Left colon (tissue), 2 donors: ENCODE measurements at places on chromosomes 1 and 21. TPM values are rescaled to one million over a fixed set of nuclear protein-coding genes. Genes with fewer than 3 reads are reported as not detected.

Gene HES2
- 29.4 TPM for total RNA-seq

DNA sequence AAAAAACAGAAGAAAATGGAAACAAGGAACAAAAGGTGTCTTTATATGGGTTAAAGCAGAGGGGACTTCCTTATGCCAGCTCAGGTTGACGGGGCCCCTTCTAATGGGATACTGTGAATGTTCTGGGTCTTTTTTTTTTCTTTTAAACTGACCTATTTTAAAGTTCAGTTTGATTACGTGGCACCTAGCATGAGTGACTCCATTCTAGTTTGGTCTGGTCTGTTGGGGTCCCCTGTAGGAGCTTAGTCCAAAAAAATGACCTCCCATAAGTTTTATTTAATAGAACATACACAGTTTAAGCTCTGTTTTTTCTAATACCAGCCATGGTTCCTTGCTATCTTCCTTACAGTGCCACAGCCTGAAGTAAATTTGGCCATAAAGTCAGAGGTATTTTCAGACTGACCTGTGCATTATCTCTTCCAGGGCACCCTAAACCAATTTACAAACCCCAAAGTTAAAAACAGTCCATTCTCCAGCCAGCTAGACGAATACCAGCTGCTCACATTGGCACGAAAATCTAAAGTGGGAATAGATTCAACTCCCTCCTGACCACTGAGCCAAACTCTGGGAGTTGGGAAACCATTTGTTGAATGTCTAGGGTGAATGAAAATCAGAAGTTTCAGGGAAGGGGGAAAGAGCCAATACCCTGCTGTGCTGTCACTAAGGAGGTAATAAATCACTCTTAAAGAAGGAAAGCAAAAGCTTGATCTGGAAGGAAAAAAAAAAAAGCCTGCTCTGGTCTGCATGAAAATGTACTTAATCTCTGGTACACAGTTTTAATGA is 42.4 kb downstream of the AKNAD1 start:
- no peak for DNase-seq

DNA sequence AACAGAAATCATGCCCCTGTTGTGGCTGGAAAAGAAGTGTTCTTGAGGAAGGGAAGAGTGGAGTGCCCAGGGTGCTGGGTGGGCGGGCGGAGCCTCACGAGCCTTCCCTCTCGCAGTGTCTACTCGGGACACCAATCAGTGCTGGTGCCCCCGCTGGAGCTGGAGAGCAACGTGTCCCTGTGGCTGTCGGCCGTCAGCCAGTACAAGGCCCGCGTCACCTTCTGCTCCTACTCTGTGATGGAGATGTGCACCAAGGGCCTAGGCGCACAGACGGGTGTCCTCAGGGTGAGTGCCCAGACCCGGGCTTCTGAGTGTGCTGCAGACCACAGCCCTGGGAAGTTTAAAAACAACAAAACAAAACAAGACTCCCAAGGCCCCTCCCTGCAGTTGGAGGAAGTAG is 47.4 kb downstream of the S100B start:
- DNase-seq, result no peak

Gene NBPF10
- 2.2 TPM for total RNA-seq

- DNase-seq, result no peak
These were observed 30.3 kb downstream of the SPATA17 start for GRCh38 chr1:217661407-217661806.

Gene NOS1AP
- total RNA-seq, result 14.4 TPM

Gene ZMYND12
- total RNA-seq, result 1.2 TPM

Gene SEC22B
- 28.1 TPM for total RNA-seq

DNA sequence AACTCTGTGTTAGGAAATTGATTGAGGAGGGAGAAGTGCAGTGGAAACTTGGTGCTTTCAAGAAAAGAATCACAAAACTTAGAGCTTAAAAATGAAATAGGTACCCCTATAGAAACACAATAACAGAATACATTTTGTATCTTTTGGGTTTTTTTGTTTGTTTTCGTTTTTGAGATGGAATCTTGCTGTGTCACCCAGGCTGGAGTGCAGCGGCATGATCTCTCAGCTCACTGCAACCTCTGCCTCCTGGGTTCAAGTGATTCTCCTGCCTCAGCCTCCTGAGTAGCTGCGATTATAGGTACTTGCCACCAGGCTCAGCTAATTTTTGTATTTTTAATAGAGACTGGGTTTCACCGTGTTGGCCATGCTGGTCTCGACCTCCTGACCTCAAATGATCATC is 51.5 kb upstream of the RAVER2 start:
- DNase-seq, result no peak

Gene EMC1
- 41.1 TPM for total RNA-seq

GRCh38 chr1:98906809-98907208 is 97.9 kb downstream of the PLPPR5 start:
- DNase-seq, result no peak

DNA sequence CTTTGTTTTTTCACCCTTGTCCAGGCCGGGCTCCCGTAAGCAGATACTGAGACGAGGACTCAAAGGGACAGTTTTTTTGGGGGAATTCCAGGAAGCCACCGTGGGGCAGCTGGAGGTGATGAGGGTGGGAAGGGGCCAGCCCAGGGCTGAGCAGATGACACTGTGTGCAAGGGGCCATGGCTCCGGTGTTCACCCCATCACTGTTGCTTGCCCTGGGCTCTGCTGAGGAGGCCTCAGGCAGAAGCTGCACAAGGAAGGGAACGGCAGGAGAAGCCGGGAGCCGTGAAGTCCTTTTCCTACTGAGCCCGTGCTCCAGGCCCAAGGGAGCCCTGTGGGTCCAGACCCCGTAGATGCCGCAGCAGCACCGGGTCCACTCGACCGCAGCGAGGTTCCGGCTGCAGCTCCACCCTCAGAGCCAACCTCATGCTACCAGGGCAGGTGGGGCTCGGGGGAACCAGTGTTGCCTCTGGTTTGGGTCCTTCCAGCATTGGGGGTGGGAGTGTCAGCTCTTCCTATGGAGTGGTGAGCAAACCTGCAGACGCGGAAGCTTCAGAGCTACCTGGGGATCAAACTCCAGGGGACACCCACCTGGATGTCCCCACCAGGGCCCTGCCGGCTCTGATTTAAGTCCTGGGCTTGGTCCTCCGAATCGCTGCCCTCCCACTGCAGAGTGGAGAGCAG is 4.3 kb upstream of the CALML6 start:
- no peak for DNase-seq
